Activated CD4-positive, CD25-positive, alpha-beta regulatory T cell treated with anti-CD3 and anti-CD28 coated beads, Interleukin-2, amount 50 U/mL, for 24 hours (primary cell): ENCODE measurements at places on chromosomes 3 and 15.

DNA sequence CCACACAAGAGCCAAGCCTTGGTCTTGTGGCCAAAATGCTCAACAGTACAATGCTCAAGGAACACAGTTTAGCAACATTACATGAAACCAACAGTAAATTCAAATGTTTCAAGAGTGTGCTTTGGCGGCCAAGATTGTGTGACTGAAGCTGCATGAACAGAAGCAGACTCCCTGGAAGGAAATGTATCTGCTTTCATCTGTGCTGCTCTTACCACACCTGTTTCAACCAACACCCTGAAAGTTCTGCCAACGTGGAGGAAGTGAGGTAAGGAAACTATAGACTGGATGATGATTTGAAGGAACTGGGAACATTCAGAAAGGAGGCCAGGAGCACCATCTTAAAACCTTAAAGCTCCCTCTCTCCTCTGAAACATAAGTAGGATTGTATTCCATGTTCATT is 55.7 kb downstream of the MB21D2 start:
- ATAC-seq = no peak

GRCh38 chr3:29653680-29654079 is 372.8 kb downstream of the RBMS3 start:
- no peak for ATAC-seq

DNA sequence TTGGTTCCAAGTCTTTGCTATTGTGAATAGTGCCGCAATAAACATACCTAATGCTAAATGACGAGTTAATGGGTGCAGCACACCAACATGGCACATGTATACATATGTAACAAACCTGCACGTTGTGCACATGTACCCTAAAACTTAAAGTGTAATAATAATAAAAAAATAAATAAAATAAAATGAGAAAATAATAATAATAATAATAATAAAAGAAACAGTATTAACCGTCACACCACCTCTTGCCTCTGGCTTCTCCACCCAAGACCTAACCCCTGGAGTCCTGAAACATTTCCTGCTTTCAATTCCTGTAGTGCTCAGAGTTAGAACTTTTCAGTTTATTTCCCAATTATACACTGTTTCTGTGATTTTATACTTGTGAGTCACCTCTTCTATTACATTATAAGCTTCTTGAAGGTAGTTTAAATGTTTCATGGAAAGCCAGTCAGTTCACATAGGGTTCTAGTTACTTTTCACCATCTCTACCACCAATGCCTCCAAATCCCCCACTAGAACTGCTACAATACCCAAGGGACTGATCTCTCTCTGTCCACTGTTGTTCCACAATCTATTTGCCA is 18.4 kb upstream of the GHSR start:
- ATAC-seq = no peak

- no peak for ATAC-seq
These were observed 581.1 kb upstream of the SEMA6D start for GRCh38 chr15:47136236-47136635.

- ATAC-seq = no peak
These were observed 19.4 kb downstream of the MYZAP start for GRCh38 chr15:57611123-57611522.

DNA sequence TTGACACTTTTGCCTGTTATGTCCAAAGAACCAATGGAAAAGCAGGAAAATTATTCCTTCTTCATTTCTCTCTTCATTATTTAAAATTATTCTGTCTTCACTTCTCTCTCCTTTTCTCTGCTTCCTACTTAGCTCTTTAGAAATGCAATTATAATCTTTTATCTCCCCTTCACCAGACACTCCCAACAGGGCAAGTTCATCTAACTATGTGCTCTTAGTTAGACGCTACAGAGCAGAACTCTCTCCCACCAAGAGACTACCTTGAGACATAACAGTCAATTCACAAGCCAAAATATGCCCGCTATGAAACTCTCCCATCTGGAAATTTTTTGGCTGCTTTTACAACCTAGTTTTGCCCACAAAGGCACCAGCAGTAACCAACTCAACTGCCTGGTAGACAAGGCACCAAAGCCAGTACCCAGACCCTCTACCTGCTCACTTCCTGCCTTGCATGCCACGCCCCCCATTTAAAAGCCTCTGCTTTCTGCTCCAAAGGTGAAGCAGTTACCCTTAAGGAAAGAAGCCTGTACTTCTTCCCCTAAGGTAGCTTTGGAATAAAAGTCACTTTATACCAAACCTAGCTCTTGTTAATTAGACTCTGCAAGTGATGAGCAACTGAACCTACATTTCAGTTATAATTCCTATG is 28.1 kb downstream of the CCRL2 start:
- ATAC-seq = no peak
